ENCODE measurements at places on chromosomes 3 and 15.

DNA sequence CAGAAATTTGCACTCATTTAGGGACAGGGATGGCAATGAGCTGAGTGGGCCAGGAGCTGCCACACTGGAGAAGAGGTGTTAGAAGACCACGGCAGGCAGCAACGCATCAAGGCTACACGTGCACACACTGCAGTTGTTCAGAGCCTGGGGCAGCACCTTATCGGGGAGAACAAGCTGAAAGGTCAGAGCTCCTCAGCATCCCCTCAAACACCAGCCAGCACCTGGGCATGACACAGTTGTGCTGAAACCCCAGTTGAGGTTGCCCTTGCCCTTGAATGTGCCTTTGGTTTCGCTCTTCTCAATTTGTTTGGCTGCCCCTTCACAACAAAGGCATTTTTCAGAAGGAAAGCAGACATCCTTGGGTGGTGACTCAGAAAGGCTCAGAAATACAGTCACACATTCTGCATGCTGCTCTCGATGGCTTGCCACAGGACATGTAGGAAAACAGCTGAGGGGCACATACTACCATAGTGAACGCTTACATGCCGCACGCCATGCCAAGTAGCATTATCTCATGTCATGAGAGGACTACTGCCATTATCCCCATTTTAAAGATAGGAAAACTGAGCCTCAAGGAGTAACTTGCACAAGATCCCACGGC, 57.6 kb downstream of the ST8SIA2 start:
- DNase-seq, result no peak
- H3K27me3 ChIP-seq, result no peaks in the 10 kb centered on the region
- no peaks in the 10 kb centered on the region for H3K36me3 ChIP-seq
- no peaks in the 10 kb centered on the region for H3K4me1 ChIP-seq
- no peak overlapping the region for H3K27ac ChIP-seq
- H3K4me3 ChIP-seq, result no peak overlapping the region

DNA sequence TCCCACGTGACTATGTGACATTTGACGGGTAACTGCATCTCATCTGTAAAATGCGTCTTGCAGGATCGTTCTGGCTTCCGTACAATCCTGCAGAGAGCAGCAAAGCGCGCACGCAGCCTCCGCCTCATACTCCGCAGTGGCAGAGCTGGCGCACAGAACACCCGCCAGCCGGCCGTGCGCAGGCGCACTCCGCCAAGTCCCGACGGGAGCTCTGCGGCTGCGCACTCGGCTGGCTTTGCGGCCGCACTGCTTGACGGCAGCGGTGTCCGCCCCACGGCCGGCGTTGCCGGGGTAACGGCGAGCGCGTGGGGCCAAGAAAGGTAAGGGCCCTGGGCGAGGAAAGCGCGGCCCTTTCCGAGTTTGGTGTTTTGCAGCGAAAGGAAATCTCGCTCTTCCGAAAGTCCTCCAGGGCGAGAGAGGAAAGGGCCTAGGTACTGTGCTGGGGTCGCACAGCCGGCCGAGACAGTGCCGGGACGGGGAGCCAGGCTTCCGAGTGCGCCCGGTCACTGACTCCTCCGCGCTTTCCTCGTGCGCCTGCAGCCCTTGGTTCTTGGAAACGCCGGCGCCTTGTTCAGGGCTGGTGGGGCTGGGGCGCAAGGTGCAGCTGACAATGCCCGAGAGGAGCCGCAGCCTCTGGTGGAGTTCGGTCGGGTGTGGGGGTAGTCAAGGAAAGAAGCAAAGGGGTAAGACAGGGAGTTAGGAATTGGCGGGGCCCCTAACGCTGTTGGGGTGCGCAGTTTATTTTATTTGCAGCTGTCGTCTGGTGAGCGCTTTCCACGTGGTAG, at the start of gene TSEN2:
Gene TSEN2, plus strand, starts transcription at position 283 of the 785 bp plus-strand sequence. CDS start 5,321 bp downstream, outside the sequence.
- DNase-seq, result peak; percentile 98
- H3K27ac ChIP-seq, result peak within 1 kb of the TSS; percentile 71
- H3K27me3 ChIP-seq, result no peaks in the 10 kb centered on the region
- peak within 1 kb of the TSS; percentile 75 for H3K4me3 ChIP-seq

DNA sequence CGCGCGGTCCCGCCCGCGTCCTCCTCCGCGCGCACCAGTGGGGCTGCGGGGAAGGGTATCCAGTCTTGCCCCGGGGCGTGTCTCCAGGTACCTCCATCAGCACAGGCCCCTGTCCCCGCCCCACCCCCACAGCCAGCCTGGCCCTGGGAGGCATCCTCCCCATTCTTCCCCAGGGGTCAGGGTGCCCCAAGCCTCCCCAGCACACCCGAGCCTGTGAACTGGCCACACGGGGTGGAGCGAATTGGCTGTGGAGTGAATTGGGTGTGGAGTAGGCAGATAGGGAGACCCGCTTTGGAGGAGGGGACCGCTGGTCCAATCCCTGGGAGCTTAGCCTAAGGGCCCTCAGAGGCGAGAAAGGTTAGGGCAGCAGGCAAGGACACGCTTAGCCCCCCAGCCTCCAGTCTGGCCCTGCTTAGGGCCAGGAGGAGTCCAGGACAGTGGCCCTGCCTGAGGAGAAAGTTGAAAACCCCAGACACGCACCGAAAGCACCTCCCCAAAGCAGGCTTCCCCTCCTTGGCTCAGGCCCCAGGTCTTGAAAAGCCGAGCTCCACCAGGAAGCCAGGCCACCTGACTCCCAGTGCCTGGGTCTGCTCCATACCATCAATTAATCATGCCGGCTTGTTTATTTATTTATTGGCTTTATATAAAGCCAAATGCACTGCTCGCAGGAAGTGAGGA, 107.7 kb upstream of the SLC6A11 start:
- no peak overlapping the region for H3K27ac ChIP-seq
- H3K36me3 ChIP-seq, result no peaks in the 10 kb centered on the region
- H3K27me3 ChIP-seq, result no peaks in the 10 kb centered on the region
- no peak overlapping the region for H3K4me3 ChIP-seq
- no peaks in the 10 kb centered on the region for H3K4me1 ChIP-seq
- DNase-seq, result no peak

GRCh38 chr3:79140708-79141107, 627.1 kb downstream of the ROBO1 start:
- H3K4me3 ChIP-seq, result no peak overlapping the region
- H3K27ac ChIP-seq, result no peak overlapping the region
- no peaks in the 10 kb centered on the region for H3K36me3 ChIP-seq
- DNase-seq, result no peak
- H3K4me1 ChIP-seq, result no peaks in the 10 kb centered on the region

GRCh38 chr3:177438596-177439220, 241.4 kb upstream of the TBL1XR1 start:
- DNase-seq, result no peak
- peaks cover 13% of the 10 kb centered on the region for H3K4me1 ChIP-seq
- H3K36me3 ChIP-seq, result no peaks in the 10 kb centered on the region
- H3K4me3 ChIP-seq, result no peak overlapping the region
- H3K27me3 ChIP-seq, result no peaks in the 10 kb centered on the region

DNA sequence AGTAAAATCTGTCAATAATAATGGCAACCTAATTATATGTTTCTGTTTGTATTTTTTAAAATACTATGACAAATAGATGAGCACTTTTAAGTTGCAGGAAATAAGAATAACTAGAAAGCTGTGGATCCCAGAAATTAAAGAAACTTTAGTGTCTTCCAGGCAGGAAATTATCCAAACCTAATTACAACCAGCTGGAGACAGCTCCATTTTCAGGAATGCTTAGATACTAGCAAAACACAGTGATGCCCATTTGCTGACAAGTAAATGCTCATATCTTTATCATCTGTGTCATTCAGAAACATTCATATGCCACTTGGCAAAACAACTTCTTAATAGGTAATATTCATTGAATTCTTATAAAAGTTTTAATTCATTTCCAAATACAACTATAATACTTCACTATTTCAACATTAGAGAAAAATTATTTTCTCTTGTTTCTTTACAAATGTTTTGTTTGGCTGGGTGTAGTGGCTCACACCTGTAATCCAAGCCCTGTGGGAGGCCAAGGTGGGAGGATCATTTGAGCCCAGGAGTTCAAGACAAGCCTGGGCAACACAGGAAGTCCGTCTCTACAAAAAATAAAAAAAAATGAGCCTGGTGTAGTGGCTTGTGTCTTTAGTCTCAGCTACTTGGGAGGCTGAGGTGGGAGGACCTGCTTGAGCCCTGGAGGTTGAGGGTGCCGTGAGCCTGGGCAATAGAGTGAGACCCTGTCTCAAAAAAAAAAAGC, 169.1 kb upstream of the TSPAN3 start:
- DNase-seq, result no peak
- H3K27me3 ChIP-seq, result no peaks in the 10 kb centered on the region
- H3K4me1 ChIP-seq, result no peaks in the 10 kb centered on the region
- H3K27ac ChIP-seq, result no peak overlapping the region
- H3K36me3 ChIP-seq, result no peaks in the 10 kb centered on the region
- H3K4me3 ChIP-seq, result no peak overlapping the region

GRCh38 chr3:72887705-72888545, at the start of gene GXYLT2:
TSS of gene GXYLT2 (plus strand) at chr3:72888046. CDS start at chr3:72888234, 188 bp downstream.
- peaks cover 10% of the 10 kb centered on the region for H3K4me1 ChIP-seq
- H3K27ac ChIP-seq, result no peak within 1 kb of the TSS
- no peaks in the 10 kb centered on the region for H3K36me3 ChIP-seq
- H3K4me3 ChIP-seq, result peak within 1 kb of the TSS; percentile 1

GRCh38 chr3:140023616-140024530, 88.9 kb downstream of the CLSTN2 start:
- no peaks in the 10 kb centered on the region for H3K27me3 ChIP-seq
- no peak for DNase-seq
- H3K36me3 ChIP-seq, result no peaks in the 10 kb centered on the region
- H3K27ac ChIP-seq, result no peak overlapping the region
- no peaks in the 10 kb centered on the region for H3K4me1 ChIP-seq

All from B cell (primary cell).